RKO (cell line): ENCODE measurements at places on chromosomes 4 and X.
A peak's percentile ranks its signal among the peaks of the same experiment; 100 is the strongest.

- no peak for DNase-seq
Measured at GRCh38 chr4:62170235-62170634, 970.1 kb downstream of the ADGRL3 start.

DNA sequence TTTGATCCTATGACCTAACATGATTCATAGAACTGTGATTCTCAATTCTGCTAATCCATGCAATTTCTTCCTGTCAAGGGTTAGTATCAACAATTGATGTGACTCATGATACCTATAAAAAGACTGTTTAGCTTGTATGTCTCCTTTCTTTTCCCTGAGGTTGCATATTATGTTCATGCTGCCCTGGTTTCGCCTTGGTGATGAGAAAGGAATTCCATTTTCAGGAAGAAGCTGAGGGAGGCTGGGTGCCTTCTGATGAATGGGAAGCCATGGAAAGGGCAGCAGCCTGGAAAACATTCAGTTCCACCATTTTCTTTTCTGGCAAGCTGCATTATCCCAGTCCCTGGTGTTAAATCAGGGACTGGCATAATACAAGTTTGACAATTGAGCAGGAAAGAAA is 976.5 kb downstream of the RPA4 start:
- no peak for DNase-seq

- DNase-seq = no peak
Measured at GRCh38 chrX:40617566-40617965, 5.7 kb upstream of the MPC1L start.

GRCh38 chr4:31411565-31411964 is 691.4 kb downstream of the PCDH7 start:
- DNase-seq = no peak

DNA sequence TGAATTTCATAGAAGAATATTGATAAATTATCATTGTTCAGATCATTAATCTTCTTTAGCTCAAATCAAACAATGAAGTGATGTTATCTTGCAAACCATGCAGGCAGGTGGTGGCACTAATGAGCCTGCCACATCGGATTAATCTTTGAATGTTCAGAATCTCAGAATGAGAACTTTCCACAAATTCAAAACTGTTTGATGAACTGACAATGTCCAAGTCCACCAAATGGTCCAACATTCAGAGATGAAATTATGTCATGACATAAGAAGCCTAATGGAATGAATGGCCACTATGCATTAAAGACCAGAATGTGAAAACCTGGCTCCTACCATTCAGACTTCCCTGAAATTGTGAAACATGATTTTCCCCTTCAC is 67.5 kb downstream of the SORBS2 start:
- no peak for DNase-seq

GRCh38 chr4:138485498-138485897 is 243.3 kb upstream of the SLC7A11 start:
- no peak for DNase-seq

- no peak for DNase-seq
Measured at GRCh38 chr4:83574247-83574646, 38.3 kb downstream of the GPAT3 start.

- no peak for DNase-seq
Measured at GRCh38 chrX:54994668-54995351, 822 bp upstream of the PFKFB1 start.

DNA sequence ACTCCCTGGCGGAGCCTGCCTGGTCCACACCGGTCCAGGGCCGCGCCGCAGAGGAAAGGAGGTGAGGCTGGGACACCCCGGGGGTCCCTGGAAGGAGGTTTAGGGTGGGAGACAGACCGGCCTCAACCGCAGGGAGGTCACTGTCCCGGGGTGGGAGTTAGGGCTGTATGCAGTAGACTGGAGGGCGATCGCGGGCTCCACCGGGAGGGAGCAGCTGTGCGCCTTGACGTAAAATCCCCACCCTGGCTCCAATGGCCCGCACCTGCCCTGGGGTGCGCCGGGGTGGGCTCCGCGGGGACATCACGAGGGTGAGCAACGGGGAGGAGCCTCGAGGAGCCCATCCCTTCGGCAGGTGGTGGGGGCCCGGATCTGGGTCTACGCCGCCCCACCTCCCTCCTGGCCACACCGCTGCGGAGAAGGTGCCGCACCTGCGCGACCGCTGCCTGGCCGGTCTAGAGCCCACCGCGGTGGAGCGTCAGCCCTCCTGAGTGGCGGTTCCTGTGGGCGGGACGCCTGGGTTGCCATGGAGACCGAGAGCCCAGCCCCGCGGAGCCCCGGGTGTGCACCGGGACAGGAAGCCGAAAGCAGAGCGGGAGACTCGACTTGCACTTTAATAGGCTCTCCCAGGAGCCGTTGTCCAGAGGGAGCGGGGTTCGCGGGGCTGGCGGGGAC is 105.1 kb downstream of the ADRA2C start:
- no peak for DNase-seq

DNA sequence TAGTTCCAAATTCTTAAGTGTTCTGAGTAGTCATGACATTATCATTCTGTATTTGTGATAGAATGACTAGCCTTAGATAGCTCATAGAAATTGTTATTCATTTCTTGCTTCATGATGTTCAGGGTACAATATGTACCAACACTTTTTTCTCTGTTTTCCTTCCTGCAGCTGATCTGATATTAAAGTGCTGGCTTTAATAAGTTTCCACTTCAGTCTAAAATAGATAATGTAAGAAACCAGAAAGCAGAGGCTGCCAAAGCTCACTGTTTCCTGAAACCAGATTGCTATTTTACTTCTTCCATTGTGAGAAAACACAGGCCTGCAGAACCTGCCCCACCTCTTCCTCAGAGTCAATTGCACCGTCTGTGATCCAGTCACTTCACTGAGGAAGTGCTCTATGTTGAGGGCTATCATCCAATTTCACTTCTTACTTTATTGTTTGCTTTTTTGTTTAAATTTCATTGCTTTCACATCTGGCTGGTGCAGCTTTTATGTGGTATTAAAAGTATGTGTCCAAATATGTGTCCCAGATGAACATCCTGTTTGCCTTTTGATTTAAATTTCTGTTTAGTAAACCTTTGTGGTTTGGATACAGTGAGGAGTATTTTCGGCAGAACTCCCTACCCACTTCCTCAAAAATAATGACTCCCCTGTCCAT is 652.1 kb downstream of the ANKRD50 start:
- no peak for DNase-seq

DNA sequence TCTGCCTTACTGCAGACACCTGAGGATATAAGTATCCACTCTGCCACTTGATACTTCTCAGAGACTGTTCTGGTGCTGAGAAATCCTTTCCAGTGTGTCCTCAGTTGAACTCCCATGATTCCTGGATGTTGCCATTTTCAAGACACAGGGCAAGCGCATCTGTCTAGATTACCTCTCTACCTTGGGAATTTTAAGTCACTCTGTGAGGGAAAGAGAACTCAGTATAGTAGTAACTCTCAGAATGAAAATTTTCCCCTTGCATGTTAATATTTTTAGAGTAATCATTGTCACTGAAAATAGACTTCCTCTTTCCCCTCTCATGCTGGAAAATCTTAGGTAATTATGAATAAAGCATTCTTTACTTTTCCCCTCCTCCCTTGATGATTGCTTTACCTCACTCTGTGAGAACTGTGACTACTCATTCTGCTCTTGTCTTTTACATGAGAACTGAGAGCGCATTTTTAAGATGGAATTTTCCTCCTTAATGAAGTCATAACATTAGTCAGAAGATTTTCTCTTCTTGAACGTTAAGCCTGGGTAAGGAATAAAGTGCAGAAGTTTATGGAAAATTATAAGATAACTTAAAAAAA is 45.0 kb downstream of the TET2 start:
- DNase-seq = no peak

DNA sequence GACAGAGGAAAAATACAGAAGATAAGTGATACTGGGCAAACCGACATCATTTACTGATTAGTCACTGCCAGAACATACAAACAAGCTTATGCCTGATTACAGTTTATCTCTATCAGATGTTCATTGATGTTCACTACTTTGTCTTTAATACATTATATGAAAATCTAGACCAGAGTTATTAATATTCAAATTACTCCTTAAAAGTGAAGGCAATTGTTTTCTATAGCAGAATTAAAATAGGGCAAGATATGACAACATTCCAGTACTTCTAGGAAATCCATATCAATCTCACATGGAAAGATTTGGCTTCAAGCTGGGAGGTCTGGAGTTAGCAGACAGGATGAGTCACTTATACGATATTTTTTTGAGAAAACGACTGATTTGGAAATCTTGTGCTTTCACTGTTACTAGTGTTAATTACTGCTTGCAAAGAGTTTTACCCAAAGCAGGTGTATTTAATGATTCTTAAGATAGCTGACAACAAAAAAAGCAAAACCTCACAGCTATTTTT is 31.8 kb downstream of the HPGD start:
- no peak for DNase-seq

GRCh38 chr4:149715822-149716585 is 99.6 kb downstream of the IQCM start:
- no peak for DNase-seq

- no peak for DNase-seq
Measured at GRCh38 chr4:16240300-16240699, 14.0 kb upstream of the TAPT1 start.

GRCh38 chr4:177509226-177509745 is 67.0 kb upstream of the AGA start:
- no peak for DNase-seq

GRCh38 chrX:12814420-12814819 is 23.2 kb downstream of the PRPS2 start:
- DNase-seq = peak; percentile 57

DNA sequence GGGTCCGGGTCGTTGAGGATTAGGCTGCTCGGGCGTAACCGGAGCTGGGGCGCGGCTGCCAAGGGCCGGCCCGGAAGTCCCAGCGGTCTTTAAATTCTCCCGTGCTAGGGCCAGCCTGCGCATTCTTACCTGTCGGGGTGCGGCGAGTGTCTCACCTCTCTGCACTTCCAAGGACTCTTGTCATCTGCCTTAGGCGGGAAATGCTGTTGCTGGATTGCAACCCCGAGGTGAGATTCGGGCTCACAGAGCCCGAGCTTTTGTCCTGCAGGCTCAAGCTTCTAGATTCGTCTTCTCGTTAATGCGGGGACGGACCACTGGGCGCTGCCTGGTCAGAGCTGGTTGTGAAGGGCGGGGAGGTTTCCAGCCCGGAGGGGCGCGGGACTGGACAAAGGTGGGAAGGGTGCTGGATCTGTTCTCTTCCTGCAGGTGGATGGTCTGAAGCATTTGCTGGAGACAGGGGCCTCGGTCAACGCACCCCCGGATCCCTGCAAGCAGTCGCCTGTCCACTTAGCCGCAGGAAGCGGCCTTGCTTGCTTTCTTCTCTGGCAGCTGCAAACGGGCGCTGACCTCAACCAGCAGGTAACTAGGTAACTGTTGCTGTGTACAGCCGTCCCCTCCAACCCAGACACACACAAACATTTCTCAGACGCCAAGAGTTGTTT is at the start of gene ANKRD37:
Gene ANKRD37, plus strand, starts transcription at position 118 of the 662 bp plus-strand sequence. Its CDS starts 83 bp downstream, at position 201.
- DNase-seq = peak; percentile 65

DNA sequence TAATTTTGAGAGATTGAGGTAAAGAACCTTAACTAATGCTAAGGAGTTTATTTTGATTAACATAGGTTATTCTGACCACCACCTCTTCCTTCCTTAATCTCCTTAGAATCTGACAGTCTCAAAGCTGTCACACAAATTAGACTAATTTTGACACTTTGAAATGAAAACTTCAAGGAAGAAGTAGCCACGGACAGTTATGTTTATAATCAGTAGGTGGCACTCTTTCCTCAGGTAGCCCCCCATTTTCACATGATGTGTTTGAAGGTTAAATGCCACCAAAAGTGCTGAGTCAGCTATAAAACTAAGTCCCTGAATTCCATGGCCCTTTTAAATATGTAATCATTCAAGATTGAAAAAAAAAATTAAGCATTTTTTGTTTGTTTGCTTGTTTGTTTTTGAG is 22.4 kb downstream of the TMEM33 start:
- peak; percentile 58 for DNase-seq

DNA sequence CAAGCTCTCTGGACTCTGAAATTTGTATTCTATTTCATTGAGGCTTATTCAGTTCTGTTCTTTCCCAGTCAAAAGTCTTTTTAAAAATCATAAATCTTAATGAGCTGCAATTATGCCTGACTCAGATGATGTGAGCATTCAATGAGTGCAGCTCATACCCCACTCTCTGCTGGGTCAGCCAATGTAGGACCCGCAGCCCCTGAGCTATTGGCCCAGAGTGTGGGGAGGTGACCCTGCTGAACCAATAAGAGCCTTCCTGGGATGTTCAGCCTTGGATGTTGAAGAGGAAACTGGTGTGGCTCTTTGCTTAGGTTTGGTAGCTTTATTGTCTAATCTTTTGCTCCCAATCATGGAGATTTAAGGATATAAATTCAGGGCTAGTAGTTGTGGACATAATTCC is 12.1 kb upstream of the TCEAL4 start:
- no peak for DNase-seq

DNA sequence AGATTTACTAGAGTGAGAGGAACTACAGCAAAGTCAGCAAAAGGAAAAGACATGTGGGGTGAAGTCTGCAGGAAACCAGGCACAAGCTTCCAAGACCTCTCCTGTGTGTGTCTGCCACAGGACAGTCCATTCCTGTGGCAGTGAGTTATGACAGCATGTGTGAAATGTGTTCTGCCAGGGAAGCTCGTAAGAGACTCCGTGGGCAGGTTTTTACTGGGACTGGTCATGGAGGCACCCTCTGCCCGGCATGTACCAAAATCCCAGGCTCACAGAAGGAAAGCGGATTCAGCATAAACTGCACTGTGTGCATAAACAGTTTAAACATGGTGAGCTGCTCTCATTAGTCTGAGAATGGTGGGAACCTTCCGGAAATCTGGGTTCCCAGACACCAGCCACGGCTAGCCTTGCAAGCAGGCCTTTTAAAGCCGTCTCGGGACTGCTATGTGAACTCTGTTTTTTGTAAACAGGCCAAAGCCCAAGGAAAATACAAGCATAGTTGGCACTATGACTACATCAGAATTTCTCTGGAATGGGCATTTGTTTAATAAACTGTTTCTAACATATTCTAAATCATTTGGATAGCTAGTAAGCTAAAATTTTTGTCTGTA is 288.5 kb downstream of the TENM3 start:
- DNase-seq = no peak

GRCh38 chr4:147828331-147828905 is 96.5 kb downstream of the ARHGAP10 start:
- DNase-seq = no peak

GRCh38 chr4:113394108-113394729 is 344.8 kb downstream of the ANK2 start:
- DNase-seq = no peak

DNA sequence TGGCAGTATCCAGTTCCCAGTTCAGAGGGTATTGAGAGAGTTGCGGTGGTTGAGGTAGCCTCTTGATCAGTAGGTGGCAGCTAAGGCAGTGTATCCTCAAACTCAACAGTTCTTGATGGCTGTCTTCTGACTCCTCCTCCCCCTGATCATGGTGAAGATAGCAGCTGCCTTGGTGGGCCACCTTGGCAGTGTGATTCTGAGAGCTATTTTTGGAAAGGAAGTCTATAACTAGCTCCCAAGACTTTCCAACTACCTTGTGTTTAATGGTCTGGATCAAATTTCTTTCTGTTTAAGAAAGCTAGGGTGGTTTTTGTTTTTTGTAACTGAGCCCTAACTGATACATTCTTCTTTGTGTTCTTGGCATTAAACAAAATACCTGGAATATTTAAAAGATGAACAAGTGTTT is 10.5 kb upstream of the TBC1D19 start:
- DNase-seq = no peak
